Transverse colon (tissue), 4 donors: ENCODE measurements at places on chromosomes 3 and 15. TPM values are rescaled to one million over a fixed set of nuclear protein-coding genes. Genes with fewer than 3 reads are reported as not detected.

The ARL8B gene
- 13.1 TPM for total RNA-seq

The VGLL4 gene
- 97.3 TPM for total RNA-seq

The CEP19 gene
- 0.32 TPM for total RNA-seq

The IMPG2 gene
- total RNA-seq: 0.14 TPM

The KBTBD13 gene
- not detected for total RNA-seq

DNA sequence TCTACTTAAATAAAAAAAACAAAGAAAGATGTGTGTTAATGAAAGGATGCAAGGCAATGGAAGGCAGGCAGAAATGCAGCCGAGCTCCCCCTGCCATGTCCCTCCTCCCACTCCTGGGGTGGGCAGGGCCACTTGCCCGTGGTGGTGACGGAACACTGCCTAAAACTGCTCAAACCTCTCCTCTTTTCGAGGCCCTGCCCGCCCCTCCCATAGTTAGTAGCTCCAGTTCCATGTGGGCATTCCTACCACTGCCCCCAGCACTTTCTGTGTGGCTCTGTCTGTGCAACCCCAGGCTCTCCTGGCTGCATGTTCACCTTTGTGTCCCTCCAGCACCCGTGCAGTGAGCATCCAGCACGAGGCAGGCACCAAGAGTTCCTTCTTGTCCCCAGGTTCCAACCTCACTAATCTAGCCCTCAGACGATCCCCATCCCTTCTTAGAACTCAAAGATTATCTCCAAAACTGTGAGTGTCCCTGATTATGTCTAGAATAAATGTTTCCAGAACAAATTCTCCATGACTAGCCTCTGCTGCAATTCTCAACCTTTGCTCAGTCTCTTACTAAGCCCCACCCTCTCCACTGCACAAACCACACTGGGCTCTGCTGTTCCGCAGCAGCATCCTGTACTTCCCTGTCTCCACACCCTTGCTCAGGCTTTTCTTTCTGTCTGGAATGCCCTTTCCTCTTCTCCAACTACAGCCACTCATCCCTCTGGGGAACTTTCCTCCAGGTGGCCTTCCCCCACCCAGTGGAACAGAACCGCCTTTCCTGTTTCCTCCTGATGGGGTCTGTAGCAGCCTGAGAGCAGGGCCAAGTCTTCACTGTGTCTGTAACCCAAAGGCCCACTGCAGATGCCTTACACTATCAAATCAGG lies 32.6 kb upstream of the SPTBN5 start:
- peak; percentile 75 for DNase-seq

- no peak for DNase-seq
Measured at GRCh38 chr3:193868590-193868989, 267.4 kb upstream of the HES1 start.

DNA sequence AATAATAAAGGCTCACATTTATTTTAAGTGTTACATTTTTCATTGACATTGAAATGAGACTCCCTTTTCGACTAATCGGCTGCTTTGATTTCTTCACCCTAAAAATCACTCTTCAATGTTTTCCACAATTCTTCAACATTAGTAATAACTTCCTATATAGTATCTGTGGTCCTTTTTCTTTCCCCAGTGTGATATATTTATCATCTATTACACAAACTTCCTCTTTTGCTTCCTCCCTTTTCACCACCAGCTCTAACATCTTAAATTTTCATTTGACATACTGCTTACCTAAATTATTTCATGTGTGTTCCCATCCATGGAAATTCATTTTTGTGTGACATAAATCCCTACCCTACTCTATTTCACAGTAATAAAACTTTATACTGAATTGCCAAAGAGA lies 244.4 kb downstream of the TIGIT start:
- no peak for DNase-seq

- peak; percentile 54 for DNase-seq
Measured at GRCh38 chr15:75452865-75453702, 1.6 kb upstream of the SIN3A start.

DNA sequence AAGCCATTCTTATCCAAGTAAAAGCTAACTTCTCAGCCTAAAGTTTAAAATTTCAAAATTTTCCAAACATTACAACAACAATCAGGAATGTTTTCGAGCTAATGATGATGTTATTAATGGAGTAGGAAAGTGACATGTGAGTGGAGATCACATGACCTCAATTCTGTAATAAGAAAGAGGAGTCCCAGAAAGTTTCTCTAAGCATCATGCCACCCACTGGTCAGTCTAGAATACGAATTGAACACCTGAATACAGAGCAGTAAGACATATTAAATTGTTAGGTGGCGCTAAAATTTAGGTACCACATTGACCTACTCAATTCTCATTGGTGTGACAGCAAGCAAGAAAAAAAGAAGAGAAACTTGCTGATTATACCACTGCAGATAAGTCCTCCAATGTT lies 163.9 kb downstream of the DCLK3 start:
- DNase-seq: no peak

- peak; percentile 95 for DNase-seq
Measured at GRCh38 chr3:30606301-30607031, at the start of gene TGFBR2. Gene TGFBR2, plus strand, starts transcription at chr3:30606601. Its CDS starts 283 bp downstream, at chr3:30606884.

- DNase-seq: no peak
Measured at GRCh38 chr3:15942936-15943335, 145.2 kb upstream of the ANKRD28 start.

DNA sequence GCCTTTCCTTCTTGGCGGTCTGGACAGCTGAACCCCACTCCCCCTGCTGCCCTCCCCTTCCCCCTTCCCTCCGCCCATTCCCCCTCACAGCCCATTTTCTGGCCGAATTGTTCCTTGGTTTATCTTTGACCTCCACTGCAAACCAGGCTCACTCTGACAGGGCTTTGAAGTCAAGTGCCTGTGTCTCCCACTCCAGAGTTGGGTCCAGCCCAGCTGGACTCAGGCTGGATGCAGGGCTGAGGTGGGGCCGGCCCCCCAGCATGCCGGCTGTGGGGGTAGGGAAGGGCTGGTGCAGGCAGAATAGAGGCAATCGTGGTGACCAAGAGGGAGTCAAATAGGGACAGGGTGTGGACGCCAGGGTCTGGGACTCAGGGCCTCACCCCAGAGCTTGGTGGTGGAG lies 57.0 kb upstream of the MRPS22 start:
- DNase-seq: no peak

DNA sequence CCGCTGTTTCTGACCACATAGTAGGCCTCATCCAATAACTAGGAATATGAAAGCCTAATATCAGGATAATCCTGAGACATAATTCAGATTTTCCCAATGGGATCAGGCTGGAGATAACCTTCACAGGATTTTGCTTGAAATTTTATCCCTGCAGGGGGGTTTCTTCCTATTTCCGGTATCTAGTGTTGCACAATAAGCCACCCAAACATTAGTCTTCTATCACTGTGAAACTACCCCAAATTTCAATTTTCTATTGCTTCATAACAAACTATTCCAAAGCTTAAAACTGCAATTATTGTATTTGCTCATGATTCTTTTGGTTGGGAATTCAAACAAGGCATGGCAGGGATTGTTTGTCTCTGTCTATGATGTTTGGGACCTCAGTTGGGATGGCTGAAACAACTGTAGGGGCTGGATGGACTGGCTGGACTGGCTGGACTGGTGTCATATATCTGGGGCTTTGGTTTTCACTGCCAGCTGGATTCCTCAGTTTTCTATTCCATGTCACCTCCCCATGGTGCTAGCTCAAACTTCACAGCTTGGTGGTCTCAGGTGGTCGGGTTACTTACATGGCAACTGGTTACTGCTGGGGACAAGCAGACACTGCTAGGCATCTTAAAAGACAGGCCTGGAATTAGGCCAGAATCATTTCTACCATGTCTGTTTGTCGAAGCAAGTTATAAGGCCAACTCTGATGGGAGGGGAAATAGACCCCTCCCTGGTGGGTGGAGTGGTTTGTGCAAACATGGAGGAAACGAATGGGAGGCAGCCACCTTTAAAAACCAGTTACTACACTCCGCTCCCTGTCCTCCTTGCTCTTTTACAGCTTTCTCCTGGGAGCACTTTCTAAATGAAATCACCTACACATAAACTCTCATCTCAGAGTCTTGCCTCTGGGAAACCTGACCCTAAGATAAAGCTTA lies 88.2 kb upstream of the STT3B start:
- DNase-seq: no peak

- peak; percentile 38 for DNase-seq
Measured at GRCh38 chr15:77118882-77119321, 48.0 kb upstream of the TSPAN3 start.
